Activated naive CD4-positive, alpha-beta T cell (primary cell): ENCODE measurements at places on chromosomes 2 and 18.

DNA sequence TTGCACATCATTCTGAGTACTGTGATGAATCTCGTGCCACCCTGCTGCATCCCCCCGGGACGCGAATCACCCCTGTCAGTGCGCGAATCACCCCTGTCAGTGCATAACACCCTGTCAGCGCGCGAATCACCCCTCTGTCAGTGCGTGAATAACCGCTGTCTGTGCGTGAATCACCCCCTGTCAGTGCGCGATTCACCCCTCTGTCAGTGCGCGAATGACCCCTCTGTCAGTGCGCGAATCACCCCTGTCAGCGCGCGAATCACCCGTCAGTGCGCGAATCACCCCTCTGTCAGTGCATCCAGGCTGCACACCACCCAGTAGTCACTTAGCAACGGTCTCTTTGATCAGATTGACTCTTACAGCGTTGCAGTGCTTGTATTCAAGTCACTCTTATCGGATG, 134.4 kb upstream of the TPO start:
- no peak for DNase-seq

GRCh38 chr2:221518201-221518934, 53.7 kb downstream of the EPHA4 start:
- no peak for DNase-seq

DNA sequence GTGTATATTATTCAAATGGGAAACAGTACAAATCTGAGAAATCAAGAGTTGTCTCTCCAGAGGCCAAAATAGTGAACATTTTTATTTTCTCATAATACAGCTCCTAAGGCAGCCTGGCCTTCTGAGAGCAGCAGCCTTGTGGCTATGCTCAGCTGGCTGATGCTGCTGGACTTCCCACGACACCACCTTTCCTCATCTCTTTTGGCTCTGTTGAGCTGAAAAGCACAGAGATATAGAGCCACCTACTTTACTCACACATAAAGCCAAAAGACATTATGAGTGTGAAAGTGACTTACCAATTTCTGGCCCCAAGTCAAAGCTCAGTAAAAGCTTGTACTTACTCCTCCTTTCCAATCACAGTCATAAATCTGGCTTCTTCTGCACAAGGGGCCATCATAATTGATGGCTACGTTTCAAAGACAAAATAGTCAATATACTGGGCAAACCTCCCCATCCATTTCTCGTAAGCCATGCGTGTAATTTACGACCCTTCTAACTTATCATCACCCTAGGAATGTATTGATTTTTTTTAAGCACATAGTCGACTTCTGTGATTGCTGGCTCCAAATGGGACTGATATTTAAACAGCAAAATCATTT, 18.6 kb upstream of the REG3A start:
- DNase-seq, result no peak

GRCh38 chr2:161947406-161947805, 126.6 kb downstream of the DPP4 start:
- DNase-seq, result no peak

GRCh38 chr2:158822193-158822592, 27.1 kb downstream of the DAPL1 start:
- DNase-seq, result no peak

- no peak for DNase-seq
Measured at GRCh38 chr2:26217720-26218119, 26.7 kb downstream of the HADHA start.

- DNase-seq, result no peak
Measured at GRCh38 chr18:7157760-7158159, 40.2 kb upstream of the LAMA1 start.

DNA sequence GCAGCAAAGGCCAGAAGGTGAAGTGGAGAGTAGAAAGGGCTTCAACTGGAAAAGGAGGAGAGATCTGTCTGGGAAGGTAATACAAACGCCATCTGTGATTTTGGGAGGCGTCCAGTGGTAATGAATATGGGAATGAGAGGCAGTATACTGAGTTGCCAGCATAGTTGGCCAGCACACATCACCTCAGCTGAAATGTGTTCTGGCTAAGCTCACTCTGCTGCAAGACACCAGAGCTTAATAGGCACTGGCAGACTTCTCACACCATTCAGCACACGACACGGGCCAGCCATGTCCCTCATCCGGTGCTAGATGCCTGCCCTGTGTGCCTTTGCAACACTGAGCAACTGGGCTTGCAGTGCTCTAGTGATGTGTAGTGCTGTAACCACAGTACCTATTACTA, 277.1 kb downstream of the PIEZO2 start:
- DNase-seq, result no peak

DNA sequence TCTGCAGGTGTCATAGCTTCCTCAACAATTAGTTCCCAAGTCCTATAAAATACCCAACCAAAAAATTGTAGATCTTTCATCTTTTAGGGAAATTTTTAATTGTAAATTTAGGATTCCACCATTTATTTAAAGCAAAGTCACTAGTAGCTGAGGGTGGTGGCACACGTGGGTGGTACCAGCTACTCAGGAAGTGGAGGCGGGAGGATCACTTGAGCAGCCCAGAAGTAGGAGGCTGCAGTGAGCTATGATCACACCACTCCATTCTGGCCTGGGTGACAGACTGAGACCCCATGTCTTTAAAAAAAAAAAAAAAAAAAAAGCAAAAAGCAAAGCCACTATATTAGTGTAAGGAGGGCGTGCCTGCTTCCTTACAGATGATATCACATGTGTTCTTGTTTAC, 60.3 kb upstream of the GREB1L start:
- no peak for DNase-seq

- DNase-seq, result no peak
Measured at GRCh38 chr2:96118698-96119388, 2.5 kb upstream of the ADRA2B start.

DNA sequence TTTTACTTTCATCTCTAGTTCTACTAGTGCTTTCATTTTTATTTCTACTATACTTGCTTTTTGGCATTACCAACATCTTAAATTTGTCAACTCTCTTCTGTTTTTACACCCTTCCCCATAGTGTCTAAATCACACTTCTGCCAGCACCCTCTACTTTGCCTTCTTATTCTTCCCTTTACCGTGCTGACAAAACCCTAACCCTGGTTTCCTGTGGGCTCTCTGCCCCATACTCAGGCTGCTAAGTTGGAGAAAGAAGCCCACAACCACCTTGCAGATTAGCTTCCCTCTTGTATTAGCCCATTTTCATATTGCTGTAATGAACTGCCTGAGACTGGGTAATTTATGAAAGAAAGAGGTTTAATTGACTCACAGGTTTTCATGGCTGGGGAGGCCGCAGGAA, 24.8 kb downstream of the GIGYF2 start:
- no peak for DNase-seq

DNA sequence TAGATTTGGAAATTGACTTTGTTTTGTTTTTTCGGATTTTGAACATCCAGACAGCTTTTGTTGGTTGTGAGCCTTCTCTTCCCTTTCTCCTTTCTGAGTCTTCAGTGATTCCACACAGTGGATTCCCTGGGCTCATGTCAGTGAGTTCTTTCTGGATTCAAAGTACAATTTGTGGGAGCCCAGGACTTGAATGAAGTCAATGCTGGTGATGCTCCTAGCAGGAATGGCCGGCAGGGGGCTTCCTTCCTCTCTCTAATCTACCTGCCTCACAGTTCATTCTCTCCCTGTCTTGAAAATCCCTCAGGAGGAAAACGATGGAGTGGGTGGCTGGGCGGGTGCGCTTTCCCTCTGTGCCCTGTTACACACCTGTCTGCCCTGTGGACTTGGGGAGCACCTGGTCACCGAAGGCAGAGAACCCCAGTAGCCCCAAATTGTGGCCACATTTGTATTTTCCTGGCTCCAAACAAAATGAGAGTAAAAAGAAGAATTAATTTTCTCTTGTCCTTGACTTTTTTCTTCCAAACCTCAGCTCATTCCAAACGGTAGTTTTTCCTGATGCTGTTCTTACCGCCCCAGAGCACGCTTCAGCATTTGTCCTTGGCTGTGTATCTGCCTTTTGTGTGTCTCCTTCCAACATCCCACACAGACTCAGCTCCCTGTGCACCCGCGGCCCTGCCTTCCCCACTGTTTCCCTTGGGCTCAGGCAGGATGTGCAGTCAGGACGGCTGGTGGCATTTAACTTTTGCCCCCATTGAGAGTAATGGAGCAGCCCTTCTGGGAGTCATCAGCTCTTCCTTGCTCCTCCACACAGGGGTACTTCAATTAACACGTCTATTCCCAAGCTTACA, 86.6 kb downstream of the MARCO start:
- DNase-seq, result no peak

- DNase-seq, result no peak
Measured at GRCh38 chr2:141142025-141142424, 988.8 kb downstream of the LRP1B start.

- no peak for DNase-seq
Measured at GRCh38 chr2:1606046-1606400, 138.3 kb downstream of the PXDN start.

- no peak for DNase-seq
Measured at GRCh38 chr2:17614174-17614930, 73.9 kb downstream of the VSNL1 start.

GRCh38 chr2:212135739-212136138, 402.9 kb downstream of the ERBB4 start:
- no peak for DNase-seq

DNA sequence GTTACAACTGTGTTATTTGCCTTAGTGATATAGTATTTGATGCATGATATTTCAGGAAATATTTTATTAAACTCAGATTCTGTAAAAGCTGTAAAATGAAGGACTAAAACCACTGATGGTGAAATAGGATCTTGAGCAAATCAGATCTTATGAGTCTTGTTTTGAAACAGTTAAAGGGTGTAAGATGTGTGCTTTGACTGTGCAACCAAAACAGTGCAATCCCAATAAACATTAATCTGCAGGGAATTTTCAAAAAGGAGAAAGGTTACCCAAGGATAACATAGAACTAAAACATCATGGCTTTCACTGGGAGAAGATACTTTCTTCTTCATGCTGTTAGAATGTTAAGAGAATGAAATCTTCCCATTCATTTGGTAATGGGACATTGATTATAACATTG, 378.7 kb downstream of the PARD3B start:
- no peak for DNase-seq

DNA sequence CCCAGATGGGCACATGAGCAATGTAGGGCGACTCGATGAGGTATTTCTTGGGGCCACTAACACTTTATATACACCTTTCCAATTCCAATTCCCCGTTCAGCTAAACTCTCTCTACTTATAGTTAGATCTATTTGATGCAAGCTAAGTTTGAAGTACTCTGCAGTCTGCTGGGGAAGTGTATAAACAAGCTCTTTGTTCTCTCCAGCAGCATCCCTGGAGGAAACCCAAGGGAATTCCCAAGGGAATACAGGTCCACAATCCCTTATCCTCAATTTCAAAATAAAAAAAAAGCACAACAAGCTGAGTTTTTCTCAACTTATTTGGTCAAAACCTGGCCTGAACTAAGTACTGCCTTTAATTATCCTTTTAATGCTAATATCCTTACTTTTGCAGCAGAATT, 433.3 kb downstream of the NBAS start:
- DNase-seq, result no peak

DNA sequence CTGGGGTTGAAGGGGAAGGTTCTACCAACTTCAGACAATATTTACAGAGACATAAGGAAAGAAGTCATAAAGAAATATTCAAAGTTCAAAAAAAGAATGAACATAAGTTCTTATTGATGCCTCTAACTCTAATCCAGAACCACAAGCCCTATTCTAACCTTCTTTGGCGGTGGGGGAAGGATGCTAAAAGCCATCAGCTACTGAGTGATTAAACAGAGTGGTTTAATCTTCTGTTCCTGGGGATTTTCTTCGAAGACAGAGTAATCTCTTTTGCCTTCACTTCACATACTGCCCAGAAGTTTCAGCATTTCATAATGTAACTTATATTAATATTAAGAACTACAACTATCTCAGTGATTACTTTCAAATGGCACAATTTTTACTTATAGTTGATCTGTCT, 51.2 kb upstream of the TXNDC2 start:
- DNase-seq, result no peak

DNA sequence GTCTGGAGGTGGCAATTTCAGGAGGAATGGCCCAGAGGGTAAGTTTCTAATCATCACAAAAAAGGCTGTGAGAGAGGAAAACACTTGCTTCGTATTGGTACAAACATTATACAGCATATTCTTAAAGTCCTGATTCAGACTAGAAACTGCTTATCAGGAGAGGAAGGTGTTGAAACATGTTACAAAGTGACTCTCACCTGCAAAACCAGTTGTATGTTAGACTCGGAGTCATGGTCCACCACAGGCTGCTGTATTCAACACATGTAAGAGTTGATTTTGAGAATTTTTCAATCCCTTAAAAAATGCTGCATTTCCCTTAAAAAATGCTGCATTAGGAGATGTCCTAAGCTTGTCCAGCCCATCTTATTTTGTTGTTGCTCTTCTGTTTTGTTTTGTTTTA, 61.5 kb downstream of the MBP start:
- no peak for DNase-seq

DNA sequence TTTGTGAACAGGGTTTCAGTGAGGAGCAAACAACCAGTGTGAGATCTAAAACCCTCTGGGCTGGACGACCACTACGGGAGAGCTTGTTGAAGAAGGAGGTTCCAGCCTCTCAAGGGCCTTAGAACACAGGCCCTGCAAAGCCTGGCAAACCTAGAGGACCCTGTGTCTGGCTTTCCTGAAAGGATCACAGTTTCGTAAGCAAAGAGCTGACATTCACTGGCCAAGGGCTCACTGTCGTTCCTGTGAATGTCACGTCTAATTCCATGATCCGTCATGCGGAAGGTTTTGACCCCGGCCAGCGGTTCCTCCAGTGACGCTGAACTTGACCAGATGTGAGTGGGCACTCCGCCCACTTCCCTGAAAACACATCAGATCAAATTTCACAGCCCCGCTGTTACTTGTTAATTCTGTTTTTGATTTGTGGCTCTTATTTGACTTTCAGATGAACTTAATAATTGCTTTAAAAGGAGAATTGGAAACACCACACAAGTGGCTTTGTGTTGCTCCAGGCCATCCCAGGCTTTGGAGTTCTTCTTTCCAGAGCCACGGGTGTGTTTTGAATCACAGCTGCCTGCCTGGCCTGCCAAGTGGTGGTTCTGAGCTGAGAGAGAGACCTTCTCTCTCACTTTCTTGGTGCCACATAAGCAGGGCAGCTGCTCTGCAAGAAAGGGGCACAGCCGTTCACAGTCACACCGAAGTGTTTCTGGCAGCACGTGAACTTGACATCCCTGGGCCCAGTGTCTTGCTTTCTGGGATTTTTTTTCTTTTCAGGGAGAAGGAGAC, 308.4 kb downstream of the NDUFA10 start:
- no peak for DNase-seq

DNA sequence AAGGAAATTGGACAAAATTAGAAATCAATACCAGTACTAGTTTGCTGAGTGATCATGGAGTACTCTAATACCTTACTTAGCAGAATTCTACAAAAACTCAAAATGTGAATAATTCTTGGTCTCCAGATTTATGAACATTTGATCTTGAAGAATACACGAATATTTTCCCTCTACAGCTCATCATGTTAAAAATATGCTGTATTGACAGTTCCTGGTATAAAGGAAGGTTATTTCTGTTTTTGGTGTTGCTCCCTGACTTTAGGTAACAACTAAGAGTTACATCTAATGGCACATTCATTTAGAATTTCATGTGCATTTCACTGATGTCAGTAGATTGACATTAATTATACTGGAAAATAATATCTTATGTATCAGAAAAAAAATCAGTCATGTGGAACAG, 479.2 kb upstream of the PKDCC start:
- no peak for DNase-seq

- no peak for DNase-seq
Measured at GRCh38 chr2:171289991-171290390, 129.3 kb upstream of the TLK1 start.
